ENCODE measurements at places on chromosomes 7 and 10. TPM values are rescaled to one million over a fixed set of nuclear protein-coding genes. Genes with fewer than 3 reads are reported as not detected.

MUC3A gene
- 1.1 TPM for total RNA-seq

PODXL gene
- total RNA-seq, result 57.5 TPM

MPP7 gene
- total RNA-seq, result 0.55 TPM

TET1 gene
- 2.4 TPM for total RNA-seq

PNLIPRP2 gene
- total RNA-seq, result not detected

CALCR gene
- total RNA-seq, result not detected

IGFBP1 gene
- total RNA-seq, result 0.92 TPM

- DNase-seq, result peak; percentile 35
Observed at GRCh38 chr10:16968416-16969041, 151.3 kb upstream of the RSU1 start.

GRCh38 chr10:93710333-93710909 lies 8.0 kb upstream of the FRA10AC1 start:
- no peak for DNase-seq

GRCh38 chr7:159091041-159091440 lies 53.6 kb downstream of the VIPR2 start:
- DNase-seq, result no peak

GRCh38 chr7:35536396-35536826 lies 158.5 kb downstream of the HERPUD2 start:
- DNase-seq, result no peak

- DNase-seq, result peak; percentile 11
Observed at GRCh38 chr10:51389415-51390321, 309.7 kb downstream of the CSTF2T start.

DNA sequence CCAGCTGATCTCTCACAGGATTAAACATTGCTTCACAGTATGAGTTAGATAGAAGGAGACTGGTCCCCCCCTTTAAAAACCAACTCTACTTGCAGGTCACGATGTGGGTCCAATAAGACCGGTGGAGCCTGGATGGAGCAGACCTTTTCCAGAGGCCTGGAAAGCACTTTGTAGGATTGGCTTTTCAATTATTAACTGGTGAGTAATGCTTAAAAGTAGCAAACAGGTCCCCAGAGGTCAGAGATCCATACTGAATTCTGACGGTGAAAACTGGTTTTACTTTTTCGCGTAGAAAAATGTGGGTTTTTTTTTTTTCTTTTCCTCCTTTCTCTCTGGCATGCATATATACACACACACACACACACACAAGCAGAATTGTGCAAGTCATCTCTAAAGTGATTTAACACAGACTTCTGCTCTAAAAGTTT lies 74.9 kb upstream of the OGDHL start:
- no peak for DNase-seq

DNA sequence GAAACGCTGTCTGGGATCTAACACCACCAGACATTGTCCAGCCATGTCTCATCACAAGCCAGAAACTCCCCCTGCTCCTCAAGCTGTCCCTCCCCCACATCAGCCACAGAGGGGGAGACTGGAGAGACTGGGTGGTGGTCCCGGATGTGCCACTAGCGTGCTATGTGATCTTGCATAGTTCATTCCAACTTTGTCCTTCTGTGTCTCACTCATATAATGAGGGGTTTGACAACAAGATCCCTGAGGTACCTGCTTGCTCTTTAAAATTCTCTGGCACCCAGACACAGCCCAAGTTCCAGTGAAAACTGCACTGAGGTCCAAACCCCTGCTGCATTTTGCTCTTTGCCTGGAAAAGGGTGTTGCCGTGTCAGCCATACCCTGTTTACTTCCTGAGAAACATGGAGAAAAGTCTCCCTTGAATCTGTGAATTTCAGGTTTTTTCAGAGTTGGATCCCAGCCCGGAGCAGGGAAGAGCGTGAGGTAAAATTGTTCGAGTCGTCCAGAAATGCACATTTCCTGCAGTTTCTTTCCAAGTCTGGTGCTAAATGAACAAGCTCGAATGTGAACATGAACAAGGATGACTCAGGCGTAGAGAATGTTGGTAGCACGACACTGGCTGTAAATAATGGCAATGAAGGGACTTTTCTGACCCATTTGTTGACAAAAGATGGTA lies 156.6 kb downstream of the CCDC3 start:
- peak; percentile 24 for DNase-seq

DNA sequence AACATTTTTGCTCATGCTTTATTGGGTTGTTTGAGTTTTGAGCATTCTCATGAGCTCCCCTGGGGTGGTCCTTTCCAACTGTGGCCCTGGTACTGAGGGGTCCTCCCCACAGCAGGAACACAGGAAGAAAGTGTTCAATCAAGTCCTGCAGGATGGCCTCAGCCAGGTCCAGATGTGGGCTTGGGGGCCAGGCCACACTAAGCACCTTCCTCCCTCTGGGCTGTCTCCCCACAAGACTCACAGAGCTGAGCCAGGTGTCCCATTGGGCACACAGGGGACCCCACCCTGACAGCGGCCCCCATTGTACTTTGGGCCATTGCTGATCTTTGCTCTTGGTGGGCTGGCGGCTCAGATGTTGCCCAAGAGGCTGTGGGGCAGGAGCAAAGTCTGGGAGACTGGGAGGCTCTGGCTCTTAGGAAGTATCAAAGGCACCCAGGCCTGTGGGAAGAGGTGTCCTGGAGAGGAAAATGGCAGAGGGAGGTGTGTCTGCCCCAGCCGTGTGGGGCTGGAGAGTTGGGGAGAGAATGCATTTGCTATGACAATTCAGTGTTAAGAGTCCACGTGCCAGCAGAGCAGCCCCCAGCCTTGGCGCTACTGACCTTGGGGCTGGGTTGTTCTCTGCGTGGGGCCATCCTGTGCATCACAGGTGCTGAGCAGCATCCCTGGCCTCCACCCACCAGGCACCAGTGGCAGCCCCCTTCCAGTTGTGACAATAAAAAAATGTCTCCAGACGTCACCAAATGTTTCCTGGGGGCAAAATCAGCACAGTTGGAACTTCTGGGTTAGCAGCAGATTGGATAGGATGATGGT lies 17.8 kb downstream of the SCART1 start:
- DNase-seq, result no peak

DNA sequence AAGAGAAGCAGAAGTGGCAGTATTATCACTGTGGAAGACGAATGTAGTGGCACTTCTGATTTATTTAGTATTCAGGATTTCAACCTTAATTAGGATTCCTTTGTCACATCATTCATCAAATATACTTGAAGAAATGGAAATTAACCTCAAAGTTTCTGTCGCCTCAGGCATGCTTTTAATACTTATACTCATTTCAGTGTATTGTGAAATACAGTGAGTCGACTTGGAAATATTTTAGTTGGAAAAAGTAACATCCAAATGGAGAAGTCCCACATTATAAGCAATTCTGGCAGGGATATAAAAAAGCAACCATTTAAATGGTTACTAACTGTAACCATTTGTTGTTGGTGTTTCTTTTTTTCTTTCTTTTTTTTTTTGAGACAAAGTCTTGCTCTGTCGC lies 648.8 kb downstream of the ARL4A start:
- no peak for DNase-seq

DNA sequence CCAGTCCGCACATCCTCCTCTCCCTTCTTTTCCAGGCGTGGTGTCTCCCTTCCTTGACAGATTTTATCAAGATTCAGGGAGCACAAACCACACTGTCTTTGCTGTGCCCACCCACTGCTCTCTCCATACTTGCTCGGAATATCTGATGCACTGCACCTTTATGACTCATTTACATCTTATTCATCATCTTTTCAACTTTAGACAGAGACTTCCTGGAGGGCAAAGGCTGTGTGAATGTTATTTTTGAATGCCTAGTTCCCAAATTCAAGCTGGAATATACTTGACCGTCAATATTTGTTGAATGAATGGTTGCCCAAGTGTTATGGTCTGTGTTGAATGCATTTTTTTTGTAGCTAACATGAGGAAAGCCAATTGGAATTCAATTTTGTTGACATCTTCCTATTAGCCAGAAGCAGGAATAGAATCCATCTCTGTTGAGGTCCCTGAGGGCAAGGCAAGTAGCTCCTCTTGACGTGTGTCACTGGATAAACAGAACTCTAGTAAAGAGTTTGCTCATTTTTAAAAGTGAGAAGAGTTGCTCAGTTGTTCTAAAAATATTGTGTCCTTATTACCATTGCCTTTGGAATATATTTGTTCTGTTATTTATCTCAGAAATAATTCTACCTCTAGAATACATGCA lies 95.0 kb downstream of the KLF6 start:
- peak; percentile 36 for DNase-seq

DNA sequence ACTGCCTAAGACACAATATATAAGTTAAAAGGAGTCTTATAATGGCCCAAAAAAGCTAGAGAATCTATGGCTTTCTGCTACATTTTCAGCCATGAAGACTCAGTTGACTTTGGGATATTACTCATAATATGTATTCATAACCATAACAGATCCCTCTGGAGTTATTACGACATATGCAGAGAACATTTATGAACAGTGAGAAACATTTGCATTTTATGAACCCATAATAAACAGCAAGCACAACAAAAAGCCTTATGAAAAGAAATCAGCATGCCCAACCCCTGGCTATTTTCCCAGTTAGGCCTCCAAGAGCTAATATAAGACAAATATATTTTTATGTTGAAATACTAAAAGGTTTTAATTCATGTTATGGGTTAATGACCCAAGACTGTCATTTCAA lies 52.4 kb downstream of the ARMH3 start:
- DNase-seq, result no peak

DNA sequence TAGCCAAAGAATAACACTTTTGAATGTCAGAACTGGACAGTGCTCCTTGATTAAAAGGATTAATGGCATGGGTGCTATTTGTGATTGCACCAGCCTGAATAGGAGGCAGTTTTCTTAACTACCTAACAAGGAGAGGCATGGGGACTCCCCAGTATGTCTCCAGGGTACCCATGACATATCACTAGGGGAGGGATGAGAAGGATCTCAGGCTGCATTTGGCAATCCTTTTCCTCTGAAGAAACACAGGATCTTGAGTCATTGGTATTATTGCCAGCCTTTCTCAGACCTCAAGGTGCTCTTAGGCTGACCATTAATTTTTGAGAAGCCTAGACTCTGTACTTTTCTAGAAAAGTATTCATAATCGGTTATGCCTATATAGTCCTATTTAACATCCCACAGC lies 77.5 kb upstream of the NPVF start:
- DNase-seq, result no peak

DNA sequence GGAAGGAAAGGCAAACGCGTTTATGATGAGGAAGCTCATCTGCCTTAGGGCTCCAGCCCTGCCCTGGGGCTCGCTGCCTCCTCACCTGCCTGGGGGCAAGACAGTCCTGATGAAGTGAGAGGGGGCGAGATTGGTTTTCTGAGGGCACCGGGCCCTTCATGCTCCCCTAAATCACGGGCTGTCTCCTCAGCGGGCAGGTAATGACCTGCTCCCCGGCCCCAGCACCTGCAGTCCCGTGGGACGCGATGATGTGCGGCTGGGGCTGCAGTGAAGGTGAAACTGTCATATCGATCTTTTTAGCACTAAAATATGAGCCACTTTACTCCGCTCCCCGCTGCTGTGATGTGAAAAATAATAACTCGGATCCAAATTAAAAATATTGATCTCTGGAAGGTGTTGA lies 120.2 kb downstream of the INPP5A start:
- no peak for DNase-seq

GRCh38 chr10:78408671-78409472 lies 375.2 kb downstream of the RPS24 start:
- DNase-seq, result peak; percentile 27

DNA sequence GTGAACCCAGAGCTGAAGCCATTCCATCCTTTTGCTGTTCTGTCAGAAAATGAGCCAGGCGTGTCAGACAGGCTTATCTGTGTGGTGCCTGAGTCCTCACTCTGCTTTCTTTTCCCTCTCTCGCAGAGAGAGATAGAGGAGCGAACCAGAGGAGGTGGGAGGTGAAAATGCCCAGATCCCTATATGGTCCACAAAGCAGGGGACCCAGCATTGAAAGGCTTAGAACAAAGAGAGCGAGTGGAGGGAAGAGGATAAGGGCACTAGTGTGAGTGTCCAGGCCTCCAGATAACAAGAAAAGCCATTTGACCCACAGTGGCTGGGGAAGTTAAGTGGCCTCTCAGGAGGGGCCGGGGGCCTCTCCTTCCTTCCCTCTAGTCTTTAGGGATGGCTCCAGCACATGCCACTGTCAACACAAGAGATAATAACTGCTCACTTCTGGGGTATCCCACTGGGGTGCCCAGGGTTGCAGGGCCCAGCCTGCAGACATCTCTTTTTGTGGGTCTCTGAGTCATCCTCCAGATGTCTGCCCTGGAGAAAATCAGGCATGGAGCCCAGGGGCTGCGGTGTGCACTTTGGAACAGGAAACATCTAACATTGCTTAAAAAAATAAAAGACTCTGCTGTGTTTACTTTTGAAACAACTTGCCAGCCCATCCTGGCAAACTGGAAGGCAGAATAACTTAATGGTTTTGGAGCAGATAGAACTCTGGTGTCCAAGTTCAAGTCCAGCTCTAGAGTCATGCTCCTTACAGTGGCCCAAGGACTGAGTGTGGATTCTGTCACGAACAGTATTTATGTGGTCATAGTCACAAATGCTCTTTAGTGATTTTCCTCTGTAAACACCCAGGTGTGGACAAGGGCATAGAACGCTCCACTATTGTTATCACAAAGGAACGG lies 189.5 kb downstream of the CXCL12 start:
- no peak for DNase-seq

- DNase-seq, result no peak
Observed at GRCh38 chr7:21596801-21597200, 54.0 kb downstream of the DNAH11 start.

- no peak for DNase-seq
Observed at GRCh38 chr10:79563426-79563825, 3.2 kb upstream of the SFTPA2 start.

- no peak for DNase-seq
Observed at GRCh38 chr7:78709658-78710057, 743.8 kb downstream of the MAGI2 start.

DNA sequence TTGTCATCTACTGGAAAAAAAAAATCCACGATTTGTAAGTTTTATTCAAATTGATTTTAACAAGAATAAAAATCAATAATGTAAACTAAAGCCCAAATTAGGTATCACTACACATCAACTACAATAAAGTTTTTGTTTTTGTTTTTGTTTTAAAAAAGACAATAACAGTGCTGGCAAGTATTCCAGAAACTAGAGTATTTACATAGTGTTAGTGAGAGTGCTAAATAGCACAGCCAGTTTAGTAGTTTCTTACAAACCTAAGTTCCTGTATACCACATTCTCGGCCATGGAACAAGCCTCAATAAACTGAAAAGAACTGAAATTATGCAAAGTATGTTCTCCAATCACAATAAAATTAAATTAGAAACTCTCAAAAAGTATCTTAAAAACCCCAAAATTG lies 8.1 kb downstream of the ARHGAP12 start:
- DNase-seq, result no peak

DNA sequence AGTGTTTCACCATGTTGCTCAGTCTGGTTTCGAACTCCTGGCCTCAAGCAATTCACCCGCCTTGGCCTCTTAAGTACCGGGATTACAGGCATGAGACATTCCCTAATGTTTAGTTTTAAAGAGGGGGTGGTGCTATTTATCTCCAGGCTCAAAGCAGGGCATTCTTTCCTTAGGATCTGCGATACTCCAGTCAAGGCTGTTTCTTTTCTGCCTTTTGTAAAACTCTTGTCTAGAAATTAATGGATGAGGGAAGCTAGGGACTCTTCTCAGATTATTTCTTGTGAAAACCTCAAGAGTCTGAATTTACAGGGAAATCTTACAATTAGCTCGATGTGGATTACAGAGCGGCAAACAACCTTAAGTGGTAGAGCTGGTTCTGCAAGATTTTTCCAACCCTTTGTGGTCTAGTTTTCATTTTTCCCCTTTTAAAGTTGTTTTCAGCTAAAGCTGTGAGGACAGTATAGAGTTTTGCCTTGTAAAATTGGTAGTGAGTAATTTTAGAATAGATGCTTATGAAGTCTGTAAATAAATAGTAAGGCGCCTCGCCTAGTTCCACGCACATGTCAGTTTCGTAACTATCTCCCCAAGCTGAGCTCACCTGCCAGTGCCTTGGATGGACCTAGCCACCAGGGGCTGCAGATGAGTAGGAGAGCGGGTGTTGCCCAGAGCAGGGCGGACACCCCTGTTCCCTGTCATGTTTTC lies 53.1 kb downstream of the CUX1 start:
- DNase-seq, result peak; percentile 91

Data from PC-9 (cell line).